ENCODE measurements at places on chromosomes 12 and 14. TPM values are rescaled to one million over a fixed set of nuclear protein-coding genes. Genes with fewer than 3 reads are reported as not detected.

DNA sequence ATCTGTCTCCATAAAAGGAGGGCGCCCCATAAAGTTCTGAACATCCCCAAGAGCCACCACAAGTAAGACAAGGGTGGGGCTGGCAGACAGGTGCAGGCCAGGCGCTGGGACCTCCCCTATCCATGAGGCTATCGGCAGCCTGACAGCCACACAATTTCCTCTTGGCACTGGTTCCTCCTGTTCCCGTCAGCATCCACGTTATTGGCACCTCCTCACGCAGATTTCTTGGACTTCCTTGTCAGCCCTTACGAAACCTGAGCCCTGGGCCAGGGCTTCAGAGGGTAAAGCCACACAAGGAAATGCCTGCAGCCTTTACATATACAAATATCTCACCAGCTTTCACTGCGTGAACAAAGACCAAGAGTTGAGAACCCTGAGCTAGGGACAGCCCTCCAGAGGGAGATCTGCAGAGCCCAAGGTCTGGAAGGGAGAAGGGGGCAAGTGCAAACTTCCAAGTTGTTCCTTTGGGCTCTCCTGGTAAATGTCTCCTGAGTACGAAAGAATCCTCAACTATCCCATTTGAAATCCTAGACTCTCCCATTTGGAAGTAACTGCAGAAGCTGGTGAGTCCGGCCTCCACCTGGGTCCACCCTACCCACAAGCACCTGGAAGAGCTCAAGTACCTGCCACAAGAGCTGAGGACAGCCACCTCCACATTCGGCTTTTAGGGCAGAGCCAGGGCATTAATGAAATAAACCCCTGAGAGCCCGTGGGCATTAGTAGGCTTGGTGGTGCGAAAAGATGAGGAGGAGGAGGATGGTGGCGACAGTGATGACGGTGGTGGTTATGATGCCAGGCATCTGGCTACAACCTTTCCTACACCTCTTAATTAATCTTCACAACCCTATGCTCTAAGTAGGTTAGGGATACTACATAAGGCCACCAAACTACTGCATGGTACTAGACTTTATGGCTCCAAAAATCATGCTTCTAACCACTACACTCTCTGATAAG is 5.5 kb upstream of the TC2N start:
- peak; percentile 66 for DNase-seq

DNA sequence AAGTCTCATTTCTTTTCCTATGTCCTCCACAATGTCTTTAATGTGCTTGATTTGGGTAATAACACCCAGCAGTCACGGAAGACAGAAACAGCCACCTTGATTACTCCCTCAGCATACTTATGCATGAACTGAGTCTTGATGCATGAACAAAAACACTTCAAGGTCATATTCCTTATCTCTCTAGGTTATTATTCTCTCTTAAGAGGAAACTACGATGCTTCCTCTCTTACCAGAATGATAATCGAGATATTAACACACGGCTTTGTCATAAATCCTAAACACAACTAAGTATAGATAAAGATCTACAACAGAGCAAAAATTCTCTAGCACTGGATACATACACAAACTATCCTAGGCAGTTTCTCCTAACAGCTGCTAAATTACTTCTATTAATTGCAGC is 583.5 kb upstream of the ATP2B1 start:
- DNase-seq, result no peak

DNA sequence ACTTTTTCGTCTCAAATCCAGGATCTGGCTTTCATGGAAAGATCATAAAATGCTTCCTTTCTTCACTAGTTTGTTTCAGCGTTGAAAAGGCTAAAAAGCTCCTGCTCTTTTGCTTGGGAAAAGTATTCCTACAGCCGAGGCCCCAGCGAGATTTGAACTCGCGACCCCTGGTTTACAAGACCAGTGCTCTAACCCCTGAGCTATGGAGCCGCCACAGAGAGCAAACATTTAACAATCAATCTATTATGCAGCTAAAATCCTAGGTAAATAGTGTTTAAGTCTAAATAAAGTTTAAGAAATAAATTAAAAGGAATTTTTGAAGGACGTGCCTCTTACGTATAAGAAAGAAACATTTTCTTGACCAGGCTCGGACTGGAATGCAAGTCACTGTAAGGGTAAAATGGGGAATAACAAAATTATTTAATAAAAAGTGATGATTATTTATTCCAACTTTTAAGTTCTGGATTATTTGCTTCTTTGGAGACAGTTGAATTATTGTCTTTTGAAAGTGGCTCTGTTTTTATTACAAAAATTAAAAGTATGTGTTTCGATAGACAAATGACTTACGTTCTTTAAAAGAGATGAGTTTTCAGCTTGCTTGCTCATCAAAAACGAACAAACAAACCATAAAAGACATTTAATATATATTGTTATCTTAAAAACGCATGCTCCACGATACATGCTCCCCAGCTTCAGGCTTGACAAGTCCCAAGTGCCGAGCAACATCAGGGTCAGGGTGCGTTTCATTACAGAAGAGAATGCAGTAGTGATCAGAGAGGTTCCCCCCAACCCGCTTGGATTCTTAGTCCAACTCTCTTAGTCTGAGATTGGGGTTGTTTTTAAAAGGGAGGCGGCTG is 10.2 kb downstream of the OR6S1 start:
- DNase-seq, result no peak

- no peak for DNase-seq
Observed at GRCh38 chr14:28902930-28903329, 136.3 kb downstream of the FOXG1 start.

EIF2S3B gene
- polyA plus RNA-seq, result 0.11 TPM

GALNT16 gene
- 17.0 TPM for polyA plus RNA-seq
